CD4-positive, alpha-beta T cell treated with Interleukin-4 for 4 hours (primary cell): ENCODE measurements at places on chromosomes 1 and 21.
A peak's percentile ranks its signal among the peaks of the same experiment; 100 is the strongest.

- peak; percentile 71 for DNase-seq
Observed at GRCh38 chr21:25708467-25709065, 26.1 kb downstream of the ATP5PF start.

- DNase-seq = no peak
Observed at GRCh38 chr1:204617256-204618147, 68.0 kb downstream of the LRRN2 start.

- DNase-seq = no peak
Observed at GRCh38 chr1:12475101-12475500, 142.9 kb downstream of the DHRS3 start.

- no peak for DNase-seq
Observed at GRCh38 chr1:184409011-184409410, 22.2 kb downstream of the C1orf21 start.

DNA sequence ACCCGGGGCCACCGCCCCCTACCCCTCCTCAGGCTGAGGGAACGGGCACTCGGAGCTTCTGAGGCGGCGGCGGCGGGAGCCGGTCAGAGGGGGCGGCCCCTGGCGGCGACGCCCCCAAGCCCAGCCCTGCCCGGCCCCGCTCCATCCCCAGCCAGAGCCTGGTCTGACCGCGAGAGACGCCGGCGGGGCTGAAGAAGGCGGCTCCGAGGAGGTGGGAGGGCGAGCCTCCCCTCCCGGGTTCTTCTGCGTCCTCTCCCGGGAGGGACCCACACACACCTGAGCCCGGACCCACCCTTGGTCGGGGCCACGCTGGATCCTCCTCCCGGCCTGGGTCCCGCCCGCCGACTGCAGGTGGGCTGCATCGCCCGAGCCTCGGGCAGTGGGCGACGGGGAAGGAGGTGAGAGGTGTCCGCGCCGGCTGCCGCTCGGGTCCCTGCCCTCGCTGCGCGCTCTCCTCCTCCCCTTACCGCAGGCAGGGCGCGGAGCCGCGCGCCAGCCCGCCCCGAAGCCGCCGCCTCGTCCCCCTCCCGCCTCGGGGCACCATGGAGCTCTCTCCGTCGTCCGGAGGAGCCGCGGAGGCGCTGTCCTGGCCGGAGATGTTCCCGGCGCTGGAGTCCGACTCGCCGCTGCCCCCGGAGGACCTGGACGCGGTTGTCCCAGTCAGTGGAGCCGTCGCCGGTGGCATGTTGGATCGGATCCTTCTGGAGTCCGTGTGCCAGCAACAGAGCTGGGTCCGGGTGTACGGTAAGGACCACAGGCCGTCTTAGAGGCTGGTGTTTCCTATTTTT, at the start of gene RASAL2:
Gene RASAL2 (plus strand): TSS at position 154 of the 788 bp plus-strand sequence. CDS start 389 bp downstream, at position 543.
- no peak for DNase-seq

GRCh38 chr1:207134581-207134980, 30.5 kb downstream of the C4BPA start:
- DNase-seq = no peak

DNA sequence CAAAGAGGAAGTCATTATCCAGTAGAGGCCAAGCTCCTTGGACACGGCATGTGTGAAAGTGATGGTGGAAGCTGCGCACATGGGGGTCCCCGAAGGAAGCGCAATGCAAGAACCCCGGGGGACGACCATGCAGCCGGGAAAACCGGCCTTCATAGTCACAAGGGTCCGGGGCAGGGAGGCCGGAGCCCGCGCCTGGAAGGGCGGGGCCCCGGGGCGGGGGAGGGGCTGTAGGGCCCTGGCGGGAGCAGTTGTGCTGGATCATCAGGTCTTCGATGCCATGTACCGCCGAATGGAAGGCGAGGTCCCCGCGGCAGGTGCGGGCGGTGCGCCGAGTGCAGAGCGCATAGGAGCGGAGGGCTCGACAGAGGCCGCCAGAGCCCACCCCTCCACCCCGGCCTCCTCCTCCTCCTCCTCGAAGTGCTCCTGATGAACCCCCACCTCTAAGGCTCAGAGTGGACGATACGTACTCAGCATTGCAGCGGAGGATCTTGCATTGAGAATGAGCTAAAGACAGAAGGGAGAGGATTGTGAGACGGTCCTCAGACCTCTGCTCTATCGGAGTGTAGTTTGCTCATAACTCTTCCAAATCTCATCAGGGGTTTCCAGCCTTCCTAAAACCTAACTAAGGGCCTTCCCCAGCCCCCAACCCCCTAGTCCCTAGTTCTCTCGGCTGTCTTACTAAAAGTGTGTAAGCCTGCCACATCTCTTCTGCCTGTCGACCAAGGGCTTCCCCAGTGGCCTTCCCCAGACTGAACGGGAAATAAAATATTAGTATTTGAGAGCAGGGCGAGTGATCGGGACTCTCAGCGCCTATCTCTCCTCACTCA, 2.1 kb downstream of the HJV start:
- no peak for DNase-seq

DNA sequence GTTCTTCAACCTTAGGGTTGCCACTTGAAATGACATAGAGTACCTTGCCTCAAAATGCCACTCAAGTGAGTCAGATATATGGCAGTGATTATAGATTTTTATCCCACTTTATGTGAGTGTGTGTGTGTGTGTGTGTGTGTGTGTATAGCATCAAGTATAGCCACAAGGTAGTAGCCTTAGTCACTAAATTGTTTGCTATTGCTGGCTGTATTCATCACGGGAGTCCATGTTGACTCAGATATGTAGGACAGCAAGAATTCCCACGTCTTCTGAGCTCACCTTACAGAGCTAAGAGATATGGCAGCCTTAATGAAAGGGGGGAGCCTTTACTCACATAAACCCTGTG, 9.3 kb downstream of the ETS2 start:
- DNase-seq = no peak

- DNase-seq = no peak
Observed at GRCh38 chr1:119714583-119714982, 2.8 kb downstream of the PHGDH start.

- no peak for DNase-seq
Observed at GRCh38 chr1:31505911-31506497, 70.3 kb upstream of the TINAGL1 start.

- DNase-seq = no peak
Observed at GRCh38 chr1:170214117-170215032, 68.6 kb downstream of the NTMT2 start.

GRCh38 chr21:29155118-29155932, 24.9 kb downstream of the MAP3K7CL start:
- DNase-seq = no peak

- DNase-seq = peak; percentile 87
Observed at GRCh38 chr1:93042187-93043056, 36.7 kb upstream of the MTF2 start.

GRCh38 chr1:175708787-175709186, 34.6 kb downstream of the TNR start:
- no peak for DNase-seq

DNA sequence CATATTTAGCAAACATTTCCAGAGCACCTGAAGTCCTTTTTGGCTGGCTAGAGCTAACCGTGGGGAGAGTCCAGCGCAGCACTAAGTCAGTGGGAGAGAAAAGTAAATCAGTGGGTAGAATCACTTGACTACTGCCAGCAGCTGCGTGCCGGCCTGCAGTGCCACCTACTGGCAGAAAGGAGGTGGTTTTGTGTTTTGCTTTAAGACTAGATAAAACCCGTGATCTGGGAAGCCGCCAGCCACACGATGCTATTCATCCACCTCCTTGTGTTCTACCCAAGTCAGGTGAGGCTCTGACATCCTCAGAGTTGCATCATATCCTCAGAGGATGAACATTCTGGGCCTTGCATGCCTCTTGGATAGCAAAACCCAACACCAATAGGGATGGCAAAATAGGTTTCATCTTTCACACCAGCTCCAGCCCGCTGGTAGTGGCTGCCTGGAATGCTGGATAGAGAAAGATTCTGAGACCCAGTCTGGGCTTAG, 14.1 kb upstream of the HEYL start:
- peak; percentile 77 for DNase-seq

DNA sequence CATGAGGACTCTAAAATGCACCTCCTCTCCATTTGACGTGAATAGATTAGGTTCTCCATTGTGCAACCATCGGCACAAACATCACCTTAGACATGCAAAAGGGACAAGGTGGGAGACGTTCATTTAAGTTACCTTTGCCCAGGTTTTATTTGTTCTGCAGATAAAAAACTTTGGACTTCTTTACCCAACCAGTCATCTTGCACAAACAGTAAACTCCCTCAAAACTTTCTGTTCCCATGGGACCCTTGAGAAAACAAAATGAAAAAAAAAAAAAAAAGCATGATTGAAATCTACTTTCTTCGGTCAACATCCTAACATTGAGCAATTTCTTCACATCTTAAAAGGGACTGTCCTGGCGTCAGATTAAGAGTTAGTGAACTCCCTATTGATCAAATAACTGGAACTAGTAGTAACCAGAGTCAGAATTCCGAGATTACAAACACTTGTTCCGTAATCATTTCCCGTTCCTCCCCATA, 31.4 kb upstream of the PROX1 start:
- no peak for DNase-seq

- DNase-seq = no peak
Observed at GRCh38 chr1:247287460-247287859, 31.6 kb downstream of the VN1R5 start.

- DNase-seq = no peak
Observed at GRCh38 chr1:185807275-185807674, 73.1 kb downstream of the HMCN1 start.

DNA sequence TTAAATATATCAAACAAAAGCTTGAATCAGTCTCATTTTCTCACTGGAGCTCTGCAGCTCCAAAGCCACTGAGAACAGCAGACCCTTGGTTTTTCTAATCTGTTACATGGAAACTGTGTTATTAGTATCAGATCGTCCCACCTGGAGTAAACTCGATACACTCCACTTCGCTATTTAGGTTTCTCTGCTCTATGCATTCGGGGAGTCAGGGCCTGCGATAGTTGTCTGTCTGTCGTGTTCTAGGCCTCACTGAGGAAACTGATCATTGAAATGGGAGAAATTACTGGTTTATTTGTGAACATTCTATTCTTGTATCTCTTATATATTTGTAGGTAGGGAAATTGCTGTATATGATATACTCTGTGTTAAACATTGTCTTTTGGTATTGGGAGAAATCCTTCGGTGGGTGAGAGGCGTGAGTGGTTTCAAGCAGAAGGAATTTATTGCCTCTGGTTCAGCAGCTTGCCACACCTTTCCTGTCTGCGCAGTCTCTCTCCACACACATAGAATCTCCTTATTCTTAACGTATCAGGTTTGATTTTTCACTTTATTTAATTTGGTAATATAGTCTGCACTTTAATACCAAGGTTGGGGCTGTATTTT, 8.5 kb downstream of the PRDM2 start:
- no peak for DNase-seq

DNA sequence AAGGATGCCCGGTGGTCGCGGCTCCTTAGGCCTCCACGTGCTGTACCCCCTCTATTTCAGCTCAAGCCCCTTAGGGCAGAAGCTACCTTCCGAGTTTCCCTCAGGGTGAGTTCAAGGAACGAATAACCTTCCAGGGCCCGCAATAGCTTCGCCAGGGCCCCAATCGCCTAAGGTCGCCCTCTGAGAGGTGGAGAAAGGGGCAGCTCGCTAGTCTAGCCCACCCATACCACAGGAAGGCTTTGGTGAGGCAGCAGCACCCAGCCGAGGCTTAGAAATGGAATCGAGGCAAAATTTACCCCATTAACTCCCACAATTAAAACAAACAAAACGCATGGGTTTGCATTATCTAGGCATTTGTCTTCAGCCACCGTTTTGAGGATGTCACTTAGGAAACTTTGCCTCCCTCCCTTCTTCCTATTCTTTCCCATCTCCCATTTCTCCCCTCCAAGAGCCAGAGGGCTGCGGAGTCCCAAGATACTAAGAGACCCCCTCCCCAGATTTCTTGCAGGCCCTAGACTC, 954 bp downstream of the WNT2B start:
- DNase-seq = no peak

DNA sequence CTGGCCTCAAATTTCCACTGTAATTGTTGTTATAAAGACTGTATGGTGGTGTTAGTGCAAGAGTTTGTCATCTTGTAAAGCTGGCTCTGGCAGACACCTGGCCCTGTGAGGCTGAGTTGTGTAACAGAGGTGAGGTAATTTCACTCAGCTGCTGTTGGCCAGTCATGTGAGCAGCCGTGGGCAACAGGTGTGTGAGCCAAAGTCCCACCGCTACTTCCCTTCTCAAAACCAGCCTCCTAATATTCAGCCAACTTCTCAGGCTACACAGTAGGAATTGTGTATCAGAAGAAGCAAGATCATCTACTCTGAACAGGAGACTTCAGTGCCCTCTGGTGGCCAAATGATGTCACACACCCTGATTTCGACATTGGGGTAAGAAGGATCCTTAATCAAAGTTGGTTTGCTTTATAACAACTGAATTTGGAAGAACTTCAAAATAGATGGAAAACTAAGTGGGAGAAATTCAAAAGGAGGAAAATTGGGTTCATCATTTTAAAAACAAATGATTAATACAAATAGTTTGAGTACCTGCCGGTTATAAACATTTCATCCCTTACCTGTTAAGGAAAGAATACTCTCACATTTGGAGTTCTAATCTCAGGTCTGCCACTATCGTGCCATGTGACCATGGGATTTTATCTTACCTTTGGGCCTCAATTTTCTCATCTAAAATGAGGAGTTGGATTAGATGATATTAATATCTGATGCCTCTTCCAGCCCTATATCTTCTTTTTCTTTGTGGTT, 2.6 kb upstream of the CREG1 start:
- peak; percentile 81 for DNase-seq

DNA sequence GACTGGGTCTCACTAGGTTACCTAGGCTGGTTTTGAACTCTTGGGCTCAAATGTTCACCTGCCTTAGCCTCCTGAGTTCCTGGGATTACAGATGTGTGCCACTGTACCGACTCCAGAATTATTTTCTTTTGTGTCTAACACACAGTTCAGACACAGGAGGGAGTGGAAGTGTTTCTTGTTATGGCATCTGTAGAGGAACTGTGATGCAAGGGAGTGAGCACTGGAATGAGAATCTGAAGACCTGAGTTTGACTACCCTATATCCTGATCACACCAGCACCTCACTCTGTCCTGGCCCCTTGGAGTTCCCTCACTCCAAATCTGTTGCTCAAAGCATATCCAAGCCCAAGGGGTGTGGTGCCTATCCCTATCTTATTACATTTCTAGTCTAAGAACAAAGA, 15.2 kb downstream of the OPTC start:
- no peak for DNase-seq

- no peak for DNase-seq
Observed at GRCh38 chr1:2405588-2406295, 6.6 kb downstream of the PEX10 start.

- DNase-seq = no peak
Observed at GRCh38 chr1:110089561-110090275, 19.2 kb upstream of the ALX3 start.

DNA sequence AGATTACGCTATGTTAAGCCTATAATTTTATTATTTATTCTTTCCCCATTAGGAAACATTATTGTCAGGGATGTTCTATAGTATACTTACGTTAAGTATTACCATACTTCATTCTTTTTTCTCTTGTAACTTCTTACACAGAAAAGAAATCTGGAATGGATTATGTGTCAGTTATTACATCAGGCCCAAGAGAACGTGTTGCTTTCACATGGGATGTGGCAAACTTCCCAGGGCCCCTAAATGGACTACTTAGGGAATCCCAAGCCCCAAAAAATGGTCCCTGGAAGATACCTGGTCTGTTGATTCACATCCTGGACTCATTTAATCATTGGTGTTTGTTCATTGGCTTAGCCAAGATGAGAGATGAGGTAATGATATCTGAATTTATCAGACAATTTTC, 249.8 kb downstream of the NRIP1 start:
- DNase-seq = no peak

GRCh38 chr21:42452401-42453223, 43.4 kb downstream of the RSPH1 start:
- no peak for DNase-seq
